ENCODE measurements at places on chromosomes 5 and 9. TPM values are rescaled to one million over a fixed set of nuclear protein-coding genes. Genes with fewer than 3 reads are reported as not detected.

Gene DCANP1
- 0.11 TPM for polyA plus RNA-seq

Gene BTNL3
- not detected for polyA plus RNA-seq

Gene DMRT3
- 0.72 TPM for polyA plus RNA-seq

Gene ZNF483
- 4.3 TPM for polyA plus RNA-seq

Gene C8G
- 1.7 TPM for polyA plus RNA-seq

Gene DBN1
- polyA plus RNA-seq, result 273 TPM

Gene ARHGEF39
- 4.5 TPM for polyA plus RNA-seq

Gene TOR1B
- polyA plus RNA-seq, result 35.4 TPM

Gene TAF11L11
- polyA plus RNA-seq, result not detected

Gene IGFBPL1
- polyA plus RNA-seq, result 11.3 TPM

Gene NIPBL
- 44.5 TPM for polyA plus RNA-seq

Gene STPG3
- 0.68 TPM for polyA plus RNA-seq

All from spinal cord (tissue), 10 donors.